Bone marrow (tissue), 2 donors: ENCODE measurements at places on chromosomes 7 and 10.

DNA sequence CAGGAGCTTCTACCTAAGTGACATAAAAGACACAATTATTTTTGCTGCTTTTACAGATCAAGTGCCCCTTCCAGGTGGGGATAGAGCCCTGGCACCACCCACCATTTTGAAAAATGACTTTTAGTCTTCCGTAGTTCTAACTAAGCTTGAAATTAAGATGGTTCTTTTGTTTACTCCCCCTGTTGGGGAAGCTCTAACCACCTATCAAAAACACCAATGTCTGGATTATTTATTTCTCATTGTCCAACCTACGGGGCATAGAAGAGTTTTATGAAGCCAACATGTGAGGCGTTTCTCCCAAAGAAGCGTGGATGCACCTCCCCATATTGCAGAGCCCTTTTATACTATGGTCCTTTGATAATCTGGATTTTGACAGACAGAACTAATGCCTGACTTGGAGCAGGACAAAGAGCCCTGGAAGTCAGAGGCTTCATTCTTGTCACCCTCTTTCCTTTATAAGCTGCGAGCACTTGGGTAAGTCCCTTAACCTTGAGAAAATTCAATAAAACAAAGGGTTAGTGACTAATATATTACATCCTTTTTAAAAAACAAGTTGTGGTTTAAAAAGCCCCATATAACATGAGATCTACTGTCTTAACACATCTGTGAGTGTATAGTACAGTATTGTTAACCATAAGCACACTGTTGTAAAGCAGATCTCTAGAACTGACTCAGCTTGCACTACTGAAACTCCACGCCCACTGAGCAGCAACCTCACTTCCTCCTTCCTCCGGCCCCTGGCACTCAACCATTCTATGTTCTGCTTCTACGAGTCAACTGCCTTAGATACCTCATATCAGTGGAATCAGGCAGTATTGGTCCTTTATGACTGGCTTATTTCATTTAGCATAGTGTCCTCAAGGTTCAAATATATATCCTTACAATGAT is 67.5 kb downstream of the ATXN7L1 start:
- peak; percentile 4 for DNase-seq

DNA sequence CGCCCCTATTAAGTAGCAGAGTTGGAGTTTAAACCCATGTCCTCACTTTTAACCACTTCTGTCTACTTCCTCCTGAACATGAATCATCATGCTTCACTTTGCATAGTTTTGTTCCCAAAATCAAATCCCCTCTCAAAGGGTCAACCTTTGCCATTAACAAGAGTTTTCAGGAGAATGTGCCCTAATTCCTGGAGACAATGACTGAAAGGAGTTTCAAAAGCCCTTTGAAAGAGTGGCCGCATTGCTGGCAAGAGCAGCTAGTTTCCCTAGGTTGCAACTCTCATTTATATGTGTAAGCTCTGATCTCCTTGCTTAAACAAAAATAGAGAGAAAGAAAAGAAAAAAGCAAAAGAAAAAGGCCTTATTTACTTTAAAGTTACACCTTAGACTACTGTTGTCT is 9.2 kb downstream of the LGI1 start:
- DNase-seq: no peak

GRCh38 chr7:155483245-155483644 is 25.3 kb downstream of the EN2 start:
- DNase-seq: no peak

DNA sequence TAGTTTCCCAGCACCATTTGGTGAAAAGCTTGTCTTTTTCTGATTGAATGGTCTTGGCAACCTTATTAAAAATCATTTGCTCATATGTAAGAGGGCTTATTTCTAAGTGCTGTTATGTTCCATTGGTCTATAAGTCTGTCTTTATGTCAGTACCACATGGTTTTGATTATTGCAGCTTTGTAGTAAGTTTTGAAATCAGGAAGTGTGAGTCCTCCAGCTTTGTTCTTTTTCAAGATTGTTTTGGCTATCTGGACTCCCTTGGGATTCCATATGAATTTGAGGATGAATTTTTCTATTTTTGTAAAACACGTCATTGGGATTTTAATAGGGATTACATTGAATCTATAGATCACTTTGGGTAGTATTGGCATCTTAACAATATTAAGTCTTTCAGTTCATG is 5.4 kb downstream of the KIF11 start:
- no peak for DNase-seq

DNA sequence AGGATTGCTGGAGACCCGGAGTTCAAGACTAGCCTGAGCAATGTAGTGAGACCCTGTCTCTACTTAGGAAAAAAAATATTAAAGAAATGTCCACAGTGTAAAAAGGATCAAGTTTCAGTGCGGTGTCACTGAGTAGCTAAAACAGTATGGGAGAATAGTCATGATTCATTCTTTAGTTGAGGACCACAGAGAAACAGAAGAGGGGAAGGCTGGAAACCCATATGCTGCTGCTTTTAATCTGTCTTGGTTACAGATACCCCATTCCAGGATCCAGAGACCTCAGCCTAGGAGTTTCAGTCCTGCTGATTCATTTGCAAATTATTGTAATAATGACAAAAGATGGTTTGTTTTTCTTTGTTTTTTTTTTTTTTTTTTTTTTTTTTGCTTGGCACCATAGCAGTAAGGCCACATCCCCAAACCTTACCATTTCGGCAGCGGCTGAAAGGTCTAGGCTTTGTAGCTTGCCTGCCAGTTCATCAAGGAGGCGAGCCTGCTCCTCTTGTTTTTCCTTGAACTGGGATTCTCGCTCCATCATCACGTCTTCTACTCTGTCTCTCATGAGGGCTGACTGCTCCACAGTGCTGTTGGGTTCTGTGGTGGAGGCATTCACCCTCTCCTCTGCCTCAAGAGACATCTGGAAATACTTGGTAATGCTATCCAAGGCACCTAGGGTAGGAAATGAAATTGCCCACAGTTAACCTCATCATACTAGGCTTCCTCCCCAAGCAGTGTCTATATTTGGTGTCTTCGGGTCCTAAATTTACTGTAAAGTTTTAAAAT is 44.2 kb downstream of the DLD start:
- no peak for DNase-seq

DNA sequence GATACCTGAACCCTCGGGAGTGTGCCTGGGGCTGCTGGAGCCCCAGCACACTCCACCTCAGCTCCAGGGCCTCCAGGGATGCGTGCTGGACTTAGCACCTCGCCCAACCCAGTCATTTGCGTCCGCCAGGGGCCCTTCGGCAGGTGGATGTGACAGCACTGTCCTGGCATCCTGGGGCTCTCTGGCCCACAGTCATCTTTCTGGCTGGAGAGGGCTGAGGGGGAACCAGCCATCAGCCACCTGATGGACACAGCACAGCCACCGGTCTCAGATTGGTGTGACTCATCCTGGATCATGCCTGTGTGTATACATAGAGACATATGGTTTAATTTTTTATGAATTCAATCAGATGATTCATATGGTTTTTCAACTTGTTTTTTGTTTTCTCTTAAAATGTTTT is 11.1 kb downstream of the ZNF775 start:
- no peak for DNase-seq

- no peak for DNase-seq
Measured at GRCh38 chr7:51027106-51027934, 244.6 kb upstream of the GRB10 start.

DNA sequence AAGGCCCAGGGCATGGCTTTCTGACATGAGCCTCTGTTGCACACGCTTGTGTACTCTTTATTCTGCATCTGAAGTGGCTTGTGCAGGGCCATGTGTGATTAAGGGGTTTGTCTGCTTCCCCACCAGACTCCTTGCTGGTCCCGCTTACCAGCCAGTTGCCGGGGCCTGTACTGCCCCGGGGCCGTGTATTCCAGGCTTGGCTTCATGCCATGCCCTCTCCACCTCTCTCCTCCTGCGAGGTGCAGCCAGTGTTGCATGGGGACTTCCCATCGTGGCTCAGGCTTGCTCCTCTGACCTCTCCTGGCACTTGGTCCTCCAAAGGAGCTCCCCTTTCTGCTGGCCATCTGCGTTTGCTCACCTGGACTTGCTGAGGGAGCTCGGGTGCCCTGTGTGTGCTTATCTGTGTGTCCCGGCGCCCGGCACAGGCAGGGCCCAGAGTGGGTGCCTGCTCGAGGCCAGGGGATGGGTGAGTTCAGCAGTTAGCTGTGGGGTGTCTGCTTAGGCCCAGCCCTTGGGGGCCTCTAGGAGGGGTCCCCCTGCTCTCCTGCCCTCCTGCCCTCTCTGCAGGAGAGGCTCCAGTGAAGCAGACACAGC is 11.0 kb upstream of the C10orf143 start:
- DNase-seq: no peak
